ENCODE measurements at places on chromosomes 11 and 22.

DNA sequence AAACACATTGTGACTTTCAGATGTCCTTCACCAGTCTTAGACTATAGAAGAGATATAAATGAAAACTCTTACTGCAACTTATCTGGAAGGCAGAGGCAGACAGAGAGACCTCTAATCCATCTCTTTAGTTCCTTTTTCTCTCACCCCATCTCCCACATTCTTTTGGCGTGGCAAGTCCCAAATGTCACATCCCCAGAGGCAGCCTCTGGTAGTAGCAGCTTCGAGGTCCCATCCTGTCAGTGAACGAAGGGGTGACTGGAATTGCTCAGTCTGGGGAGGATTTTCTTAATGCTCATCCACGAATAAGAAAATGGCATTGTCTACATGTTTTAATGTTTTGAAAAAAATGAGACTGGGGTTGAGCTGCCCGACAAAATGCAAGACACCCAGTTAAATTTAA lies 201.4 kb downstream of the GRIA4 start:
- DNase-seq, result no peak

- no peak for DNase-seq
Measured at GRCh38 chr11:130218501-130219070, 59.0 kb downstream of the ST14 start.

DNA sequence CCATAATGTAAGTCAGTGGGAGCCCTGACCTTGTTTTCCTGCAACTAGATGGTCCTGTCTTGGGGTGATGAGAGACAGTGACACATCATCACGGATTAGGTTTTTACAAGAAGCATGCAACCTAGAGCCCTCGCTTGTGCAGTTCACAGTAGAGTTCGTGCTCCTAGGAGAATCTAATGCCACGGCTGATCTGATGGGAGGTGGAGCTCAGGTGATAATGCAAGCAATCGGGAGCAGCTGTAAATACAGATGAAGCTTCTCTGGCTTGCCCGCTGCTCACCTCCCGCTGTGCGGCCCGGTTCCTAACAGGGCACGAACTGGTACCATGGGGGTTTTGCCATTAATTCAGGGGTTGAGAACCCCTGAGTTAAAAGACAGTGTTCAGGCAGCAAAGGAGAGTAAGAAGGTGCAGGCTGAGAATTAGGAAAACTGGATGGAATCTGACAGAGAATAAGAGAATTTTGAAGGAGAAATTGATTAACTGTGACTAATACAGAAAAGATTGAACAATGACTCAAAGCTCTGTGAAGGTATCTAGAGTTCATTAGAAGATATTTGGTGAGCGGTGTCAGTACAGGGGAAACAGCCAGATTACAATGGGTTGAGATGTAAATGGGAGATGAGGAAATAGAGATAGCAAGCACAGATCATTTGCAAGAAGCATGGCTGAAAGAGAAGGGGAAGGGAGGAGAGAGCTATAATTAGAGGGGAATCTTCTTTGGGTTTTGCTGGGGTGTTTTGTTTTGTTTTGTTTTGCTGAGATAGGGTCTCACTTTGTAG lies 21.0 kb downstream of the WEE1 start:
- no peak for DNase-seq

- DNase-seq, result no peak
Measured at GRCh38 chr11:9132203-9132878, 40.9 kb upstream of the SCUBE2 start.

DNA sequence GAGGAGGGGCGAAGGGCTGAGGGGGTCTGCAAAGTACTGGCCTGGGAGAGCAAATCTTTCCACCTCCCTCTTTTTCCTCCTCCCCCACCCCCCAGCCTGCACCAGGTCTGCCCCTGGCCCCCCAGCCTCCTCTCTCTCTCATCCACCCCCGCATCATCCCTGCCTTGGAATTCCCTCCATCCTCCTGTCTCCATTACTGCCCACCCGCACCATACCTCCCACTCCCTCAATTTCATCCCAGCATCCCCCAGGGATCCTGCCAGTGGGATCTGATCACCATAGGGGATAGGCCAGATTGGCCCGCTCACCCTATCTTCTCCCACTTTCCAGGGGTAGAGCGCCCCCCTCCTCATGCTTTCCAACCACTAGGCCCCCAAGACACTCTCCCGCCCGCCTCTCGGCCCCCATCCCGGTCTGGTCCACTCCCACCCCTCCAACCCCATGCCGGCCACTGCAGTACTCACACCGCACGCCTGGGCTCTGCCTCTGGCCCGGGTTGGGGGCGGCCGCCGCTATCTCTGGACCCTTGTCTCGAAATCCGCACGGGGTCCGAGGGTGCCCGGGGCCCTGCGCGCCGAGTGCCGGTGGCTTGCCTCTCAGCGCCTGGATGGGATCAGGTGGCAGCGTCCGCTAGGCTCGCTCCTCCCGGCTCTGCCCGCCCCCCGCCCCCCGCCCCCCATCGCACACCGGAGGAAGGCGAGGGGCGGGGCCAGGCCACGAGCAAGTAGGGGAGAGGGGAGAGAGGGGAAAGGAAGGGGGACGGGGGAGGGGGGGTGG lies at the start of gene GAL3ST3:
Gene GAL3ST3, minus strand, starts transcription at position 615 of the 777 bp plus-strand sequence. CDS start 3,746 bp downstream, outside the sequence.
- no peak for DNase-seq

GRCh38 chr11:65852508-65853245 lies 5.3 kb downstream of the CFL1 start:
- no peak for DNase-seq

Measured in iPS DF 19.7 (cell line).